ENCODE measurements at places on chromosomes 3 and 15. TPM values are rescaled to one million over a fixed set of nuclear protein-coding genes. Genes with fewer than 3 reads are reported as not detected.

- no peak for DNase-seq
Observed at GRCh38 chr3:173548261-173548660, 150.7 kb downstream of the NLGN1 start.

DNA sequence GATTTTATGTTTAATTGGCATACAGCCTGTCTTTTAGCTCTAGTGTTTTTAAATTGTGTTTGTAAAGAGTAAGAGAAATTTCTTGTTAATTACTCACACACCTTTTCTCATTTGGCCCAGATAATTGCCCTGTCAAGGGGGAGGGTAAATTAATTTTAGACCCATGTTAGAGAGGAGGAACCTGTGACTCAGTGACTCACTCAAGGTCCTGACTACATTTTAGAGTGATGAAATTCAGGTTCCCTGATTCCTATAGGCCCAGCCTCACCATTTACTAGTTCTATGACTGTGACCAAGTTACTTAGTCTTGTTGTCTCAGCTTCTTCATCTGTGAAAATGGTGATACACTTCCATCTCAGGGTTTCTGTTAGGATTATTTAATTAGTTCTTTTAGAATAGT lies 125.2 kb upstream of the DPH6 start:
- DNase-seq: peak; percentile 88

The CCDC54 gene
- total RNA-seq: not detected

DNA sequence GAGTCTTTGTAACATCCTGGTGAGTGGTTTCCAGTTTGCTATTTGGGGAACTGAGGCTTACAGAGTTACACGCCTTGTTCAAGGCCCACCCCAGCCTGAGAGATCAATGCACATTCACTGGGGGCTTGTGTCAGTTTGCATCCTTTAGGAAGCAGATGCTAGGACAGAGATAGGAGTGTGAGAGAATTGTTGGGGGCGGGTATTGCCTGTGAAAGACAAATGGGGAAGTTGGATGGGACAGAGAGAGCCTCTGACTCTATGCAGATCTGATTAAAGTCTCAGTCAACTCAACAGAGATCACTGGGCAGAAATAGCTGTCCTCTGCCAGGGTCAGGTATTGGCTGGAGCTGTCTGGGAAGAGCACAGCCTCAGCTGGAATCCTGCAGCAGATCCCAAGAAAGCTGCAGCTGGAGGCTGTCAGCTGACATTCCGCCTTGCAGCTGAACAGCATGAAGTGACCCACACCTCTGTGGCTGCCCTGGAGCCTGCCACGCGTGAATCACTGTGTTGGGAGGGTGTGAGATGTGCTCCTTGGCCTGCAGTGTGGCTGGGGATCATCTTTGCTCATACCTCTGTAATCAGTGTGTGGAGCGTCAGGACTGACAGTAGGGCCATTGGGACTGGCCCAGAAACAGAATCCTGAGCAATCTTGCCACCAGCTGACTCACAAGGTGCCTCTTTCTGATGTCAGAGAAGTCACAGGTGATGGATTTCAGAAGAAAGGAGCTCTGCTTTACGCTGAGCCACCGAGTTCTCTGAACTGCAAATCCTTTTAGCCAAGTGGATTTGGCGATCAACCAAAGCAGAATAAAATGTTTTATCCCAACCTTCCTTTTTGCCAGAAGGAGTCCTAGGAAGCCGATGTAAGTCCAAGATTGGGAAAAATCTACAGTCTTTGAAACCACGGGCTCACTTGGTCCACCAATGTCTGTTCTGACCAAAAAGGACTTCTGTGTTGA lies 284.1 kb upstream of the LRRFIP2 start:
- DNase-seq: no peak

The DAZL gene
- not detected for total RNA-seq

DNA sequence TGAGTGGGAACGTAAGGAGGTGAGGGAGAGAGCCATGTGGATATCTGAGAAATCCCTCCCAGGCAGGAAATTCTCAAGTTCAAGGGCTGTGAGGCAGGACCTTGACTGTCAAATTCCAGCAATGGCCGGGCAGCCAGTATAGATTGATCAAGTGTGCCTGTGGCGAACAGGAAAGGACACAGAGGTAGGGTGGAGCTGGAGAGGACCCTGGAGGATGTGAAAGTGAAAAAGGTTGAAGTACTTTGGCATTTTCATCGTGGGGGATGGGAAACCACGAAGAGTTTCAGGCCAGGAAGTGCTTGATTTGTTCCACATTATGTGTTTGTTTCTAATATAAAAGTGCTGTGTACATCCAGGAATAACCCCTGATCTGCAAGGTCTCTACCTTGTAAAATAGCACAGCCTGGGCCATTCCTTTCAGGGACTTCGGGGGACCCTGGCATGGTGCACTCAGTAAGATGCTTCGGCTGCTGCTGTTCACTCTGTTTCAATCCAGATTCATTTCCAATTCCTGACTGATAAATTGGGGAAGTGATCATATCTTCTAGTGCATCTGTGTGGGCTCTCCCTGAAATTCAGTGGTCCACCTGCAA lies 156.6 kb downstream of the MCTP2 start:
- no peak for DNase-seq

DNA sequence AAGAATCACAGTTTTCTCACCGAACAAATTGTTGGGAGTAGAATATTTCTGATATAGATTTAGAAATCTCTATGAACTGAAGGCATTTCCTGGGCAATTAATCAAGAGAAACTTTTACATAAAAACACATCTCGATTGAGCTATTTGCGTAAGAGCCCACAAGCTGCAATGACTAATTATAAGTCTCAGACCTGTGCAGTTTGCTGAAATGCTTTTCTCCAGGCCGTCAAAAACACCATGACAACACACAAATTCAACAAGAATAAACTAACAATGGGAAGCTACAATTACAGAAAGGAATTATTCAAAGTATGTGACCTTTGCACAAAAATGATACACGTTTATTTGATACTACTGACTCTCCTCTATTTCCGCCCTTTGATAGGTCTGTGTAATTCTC lies 481.2 kb upstream of the WNT5A start:
- DNase-seq: peak; percentile 35

DNA sequence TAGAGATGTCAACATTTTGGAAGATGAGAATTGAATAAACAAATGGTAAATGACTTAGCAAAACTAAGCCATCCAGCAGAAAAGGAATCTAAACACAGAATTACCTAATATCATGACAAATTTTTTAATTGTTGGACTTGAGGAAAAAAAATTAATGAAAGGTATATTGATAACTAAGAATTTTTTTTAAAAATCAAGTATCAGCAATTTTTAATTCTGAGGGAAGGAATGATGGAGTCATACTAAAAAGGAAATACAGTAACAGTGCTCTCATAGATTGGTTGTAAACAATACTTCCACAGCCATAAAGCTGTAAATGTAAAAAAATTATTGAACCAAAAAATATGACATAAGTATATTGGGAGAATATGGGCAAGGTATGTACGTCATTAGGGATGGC lies 68.0 kb downstream of the CSNK1G1 start:
- DNase-seq: no peak

The CEP19 gene
- total RNA-seq: 1.3 TPM

DNA sequence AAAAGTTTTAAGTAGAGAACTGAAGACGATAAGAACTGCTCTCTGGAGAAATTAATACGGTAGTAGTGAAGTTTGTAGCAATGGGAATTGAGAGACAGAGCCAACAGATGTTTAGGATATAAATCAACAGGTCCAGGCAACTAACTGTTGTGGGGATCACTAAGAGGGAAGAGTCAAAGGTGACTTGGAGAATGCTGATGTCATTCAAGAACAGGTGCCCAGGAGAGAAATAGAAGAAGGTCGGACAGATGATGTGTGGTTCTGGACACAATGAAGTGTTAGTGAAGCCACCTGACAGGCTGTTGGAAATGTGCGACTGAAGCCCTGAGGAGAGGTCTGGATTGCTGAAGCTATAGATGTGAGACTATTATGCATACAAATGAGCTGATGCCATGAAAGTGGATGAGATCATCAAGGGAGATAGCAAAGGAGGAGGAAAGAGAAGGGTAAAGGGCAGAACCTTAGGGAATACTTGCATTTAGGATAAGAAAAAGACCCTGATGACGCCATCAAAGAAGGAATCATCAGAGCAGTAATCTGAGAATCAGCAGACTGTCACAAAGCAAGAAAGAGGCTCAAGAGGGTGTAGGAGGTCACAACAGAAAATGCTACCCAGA lies 183.7 kb downstream of the FRMD5 start:
- DNase-seq: no peak

The FBLN2 gene
- total RNA-seq: 4.7 TPM

DNA sequence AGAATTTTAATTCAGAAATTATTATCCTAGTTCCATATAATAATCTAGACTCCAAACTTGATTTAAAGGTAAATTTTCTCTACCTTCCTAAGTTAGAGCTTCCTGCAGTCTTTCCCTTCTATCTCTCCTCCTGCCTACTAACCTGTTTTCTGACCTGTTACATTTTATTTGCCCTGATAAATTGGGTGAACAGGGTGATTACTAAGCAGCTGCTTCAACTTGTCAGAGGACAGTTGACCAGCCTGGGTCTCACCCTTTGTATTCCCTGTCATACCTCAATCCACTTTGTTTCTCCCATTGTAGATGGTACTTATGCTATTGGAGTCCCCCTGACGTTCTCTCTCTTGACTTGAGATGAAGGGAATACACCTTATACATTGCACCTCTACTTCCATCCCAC lies 28.4 kb upstream of the MYRIP start:
- no peak for DNase-seq

DNA sequence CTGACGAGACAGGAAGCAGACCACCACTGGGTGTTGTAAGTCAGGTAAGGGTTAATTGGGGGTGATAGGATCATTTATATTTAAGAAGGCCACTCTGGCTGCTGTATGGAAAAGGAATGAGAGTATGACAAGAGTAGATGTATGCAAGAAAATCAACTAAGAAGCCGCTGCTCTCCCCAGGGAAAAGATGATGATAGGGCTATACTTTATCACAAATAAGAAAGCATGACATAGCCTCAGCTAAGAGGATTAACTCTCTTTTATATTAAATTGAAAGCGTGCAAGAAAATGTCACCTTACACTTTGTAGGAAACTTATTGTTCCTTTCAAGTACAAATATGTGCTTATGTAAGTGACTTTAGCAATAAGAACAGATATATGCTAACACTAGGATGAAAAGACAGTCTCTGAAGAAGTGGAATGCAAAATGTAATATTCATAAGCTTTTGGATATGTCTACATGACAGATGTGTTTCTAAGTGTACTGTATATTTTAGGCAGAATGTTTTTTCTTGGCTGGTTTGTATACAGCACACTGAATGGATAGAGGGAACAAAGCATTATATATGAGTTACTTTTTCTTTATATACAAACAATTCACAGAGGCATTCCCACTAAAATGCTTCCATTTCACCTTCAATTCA lies 8.7 kb upstream of the NDUFB4 start:
- DNase-seq: no peak

DNA sequence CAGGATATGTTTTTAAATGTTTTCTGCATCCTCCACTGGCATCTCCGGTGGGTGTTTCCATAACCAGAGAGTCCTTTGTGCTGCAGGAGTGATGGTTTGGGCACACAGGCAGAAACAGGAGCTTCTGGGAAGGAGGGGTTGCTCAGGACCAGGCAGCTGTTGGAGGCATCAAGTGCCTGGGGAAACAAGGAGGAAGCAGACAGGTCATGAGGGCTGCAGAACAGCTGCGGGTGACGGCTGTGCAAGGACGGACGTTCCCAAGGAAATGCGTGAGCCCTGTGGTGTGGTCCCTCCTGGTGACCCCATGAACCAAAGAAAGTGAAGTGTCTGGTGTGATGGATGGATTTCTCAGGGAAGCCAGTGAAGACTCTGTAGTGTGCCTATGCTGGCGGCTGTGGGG lies 61.2 kb upstream of the TNFAIP8L3 start:
- DNase-seq: no peak

- DNase-seq: peak; percentile 38
Observed at GRCh38 chr3:13644341-13645117, 95.6 kb downstream of the FBLN2 start.

The SERINC4 gene
- 0.13 TPM for total RNA-seq

DNA sequence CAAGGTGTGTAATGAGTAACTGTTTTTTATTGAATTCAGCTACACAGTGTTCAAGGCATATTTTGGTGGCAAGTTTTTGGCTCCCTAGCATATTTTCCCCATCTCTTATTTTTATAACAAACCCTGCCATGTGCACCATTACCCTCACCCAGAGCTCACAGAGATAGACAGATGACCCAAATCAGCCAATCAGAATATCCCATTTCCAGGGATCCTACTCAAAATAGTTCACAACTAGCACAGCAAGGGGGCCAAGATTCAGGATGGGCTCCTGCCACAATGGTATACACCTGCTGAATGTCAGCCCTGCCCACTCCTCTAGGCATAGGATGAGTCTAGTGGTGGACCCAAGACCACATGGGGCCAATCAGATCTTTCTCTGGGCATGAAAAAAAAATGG lies 78.8 kb upstream of the SETMAR start:
- no peak for DNase-seq

The OR5K2 gene
- not detected for total RNA-seq

- DNase-seq: peak; percentile 10
Observed at GRCh38 chr3:181265750-181266333, 276.3 kb upstream of the DNAJC19 start.

The BOC gene
- 0.38 TPM for total RNA-seq

The LRRC2 gene
- total RNA-seq: under 0.01 TPM

The AGBL1 gene
- total RNA-seq: not detected

The ILDR1 gene
- 1.6 TPM for total RNA-seq

- DNase-seq: no peak
Observed at GRCh38 chr15:63109920-63110319, 11.7 kb upstream of the LACTB start.
